Epithelial cell of prostate (primary cell): ENCODE measurements at places on chromosomes 7 and 10.

DNA sequence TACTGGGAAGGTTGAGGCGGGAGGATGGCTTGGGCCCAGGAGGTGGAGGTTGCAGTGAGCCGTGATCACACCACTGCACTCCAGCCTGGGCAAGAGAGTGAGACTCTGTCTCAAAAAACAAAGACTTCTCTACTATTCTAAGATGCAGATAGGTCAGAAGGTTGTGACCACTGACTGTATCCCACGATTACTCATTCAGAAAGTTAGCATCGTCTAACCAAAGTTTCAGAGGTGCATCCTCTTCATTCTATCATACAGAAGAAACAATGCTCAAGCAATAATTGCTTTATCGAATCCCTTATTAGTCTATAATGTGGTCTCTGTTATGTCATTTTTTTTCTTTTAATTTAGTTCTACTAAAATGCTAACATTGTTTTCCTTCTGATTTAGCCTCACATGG lies 348.7 kb upstream of the LRGUK start:
- DNase-seq = no peak

GRCh38 chr7:148978091-148978490 lies 50.2 kb downstream of the PDIA4 start:
- DNase-seq = no peak

DNA sequence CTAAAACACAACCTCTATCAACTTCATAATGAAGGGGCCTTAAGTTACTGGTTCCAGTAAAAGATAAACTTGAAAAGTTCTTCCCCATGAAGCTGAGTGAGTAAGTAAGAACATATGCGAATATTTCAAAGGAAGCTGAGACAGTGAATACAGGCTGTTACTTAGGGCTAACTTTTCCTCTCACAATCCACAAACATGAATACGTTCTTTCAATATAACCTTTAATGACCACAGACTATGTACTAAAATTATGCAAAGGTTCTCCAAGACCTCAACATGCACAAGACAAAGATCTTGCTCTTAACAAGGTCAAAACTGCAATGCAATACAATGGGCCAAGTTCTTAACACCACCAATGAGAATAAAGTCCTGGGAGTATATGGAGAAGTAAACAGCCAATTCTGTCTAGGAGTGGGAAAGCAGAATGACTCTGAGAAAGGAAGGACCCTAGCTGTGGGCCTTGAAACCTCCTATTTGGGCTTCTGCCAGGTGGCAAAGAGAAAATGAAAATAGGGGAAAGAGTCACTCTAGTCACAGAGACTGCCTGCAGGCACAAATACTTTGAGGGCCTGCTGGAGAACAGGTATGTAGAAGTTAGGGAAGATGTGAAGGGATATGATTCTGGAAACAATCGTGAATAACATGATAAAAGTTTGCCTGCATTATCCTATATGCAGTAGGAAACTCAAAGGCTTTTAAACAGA lies 43.7 kb downstream of the OSBPL3 start:
- no peak for DNase-seq

GRCh38 chr7:1331561-1332467 lies 99.1 kb downstream of the UNCX start:
- no peak for DNase-seq

GRCh38 chr10:85900487-85900886 lies 466.1 kb downstream of the GRID1 start:
- DNase-seq = no peak

DNA sequence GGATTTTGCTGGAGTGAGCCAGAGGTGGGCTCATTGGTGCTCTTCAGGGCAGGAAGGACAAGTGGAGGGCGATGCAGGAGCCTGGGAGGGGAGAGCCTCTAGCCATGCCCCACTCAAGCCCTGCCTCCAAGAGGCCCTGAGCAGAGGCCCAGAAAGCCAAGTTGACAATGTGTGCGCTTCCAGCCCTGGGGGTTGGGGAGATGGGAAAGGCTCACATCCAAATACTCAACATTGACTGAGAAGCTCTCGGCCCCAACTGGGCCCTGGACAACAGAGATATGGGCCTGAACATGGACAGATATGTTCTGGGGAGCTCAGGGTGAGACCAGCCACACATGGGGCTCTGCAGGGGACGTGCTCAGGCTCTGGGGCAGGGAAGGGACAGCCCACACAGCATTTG lies 39.0 kb downstream of the FRMPD2 start:
- no peak for DNase-seq

DNA sequence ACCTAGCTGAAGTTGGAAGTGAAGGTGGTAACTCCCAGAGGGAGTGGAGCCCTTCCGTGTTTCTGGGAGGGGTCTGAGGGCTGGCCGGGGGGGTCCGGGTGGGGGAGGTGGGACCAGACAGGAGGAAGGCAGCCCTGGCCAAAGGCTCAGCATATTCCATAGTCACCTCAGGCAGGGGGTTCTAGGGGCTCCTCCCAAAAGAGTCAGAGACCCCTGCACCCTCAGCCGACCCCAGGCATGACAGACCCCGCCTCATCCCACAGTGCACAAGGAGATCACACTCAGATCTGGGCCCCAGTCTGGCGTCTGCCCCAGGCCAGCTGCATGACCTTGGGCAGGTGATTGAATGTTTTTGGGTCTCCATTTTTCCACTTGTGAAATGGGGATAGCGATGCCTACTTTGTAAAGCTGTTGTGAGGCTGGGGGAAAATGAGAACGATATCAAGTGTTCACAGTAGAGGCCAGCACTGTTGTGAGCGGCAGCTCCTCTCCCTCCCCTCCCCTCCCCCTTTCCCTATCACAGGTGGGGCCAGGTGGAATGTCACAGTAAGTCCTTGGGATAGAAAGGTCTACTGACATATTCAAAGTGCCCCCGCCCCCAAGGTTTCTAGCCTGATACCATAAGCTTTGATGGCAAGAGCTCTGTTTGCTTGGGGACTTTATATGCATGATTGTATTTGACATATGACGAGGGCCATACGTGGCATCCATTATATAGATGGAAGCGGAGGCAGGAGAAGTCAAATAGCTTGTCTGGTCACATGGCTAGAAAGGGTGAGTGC lies 33.3 kb downstream of the DNAJB12 start:
- no peak for DNase-seq

DNA sequence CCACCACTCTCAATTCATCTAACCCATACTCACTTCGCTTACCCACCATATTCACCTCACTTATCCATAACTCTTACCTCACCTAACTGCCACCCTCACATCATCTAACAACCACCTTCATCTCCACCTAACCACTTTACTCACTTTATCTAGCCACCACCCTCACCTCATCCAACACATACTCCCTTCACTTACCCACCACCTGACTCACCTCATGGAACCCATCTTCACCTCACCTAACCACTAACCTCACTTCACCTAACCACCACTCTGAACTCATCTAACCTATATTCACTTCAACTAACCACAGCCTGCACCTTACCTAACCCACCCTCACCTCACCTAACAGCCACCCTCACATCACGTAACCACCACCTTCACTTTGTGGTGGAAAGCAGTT lies 84.2 kb downstream of the VIPR2 start:
- DNase-seq = no peak
